ENCODE measurements at places on chromosomes 3 and 15.
A peak's percentile ranks its signal among the peaks of the same experiment; 100 is the strongest.

DNA sequence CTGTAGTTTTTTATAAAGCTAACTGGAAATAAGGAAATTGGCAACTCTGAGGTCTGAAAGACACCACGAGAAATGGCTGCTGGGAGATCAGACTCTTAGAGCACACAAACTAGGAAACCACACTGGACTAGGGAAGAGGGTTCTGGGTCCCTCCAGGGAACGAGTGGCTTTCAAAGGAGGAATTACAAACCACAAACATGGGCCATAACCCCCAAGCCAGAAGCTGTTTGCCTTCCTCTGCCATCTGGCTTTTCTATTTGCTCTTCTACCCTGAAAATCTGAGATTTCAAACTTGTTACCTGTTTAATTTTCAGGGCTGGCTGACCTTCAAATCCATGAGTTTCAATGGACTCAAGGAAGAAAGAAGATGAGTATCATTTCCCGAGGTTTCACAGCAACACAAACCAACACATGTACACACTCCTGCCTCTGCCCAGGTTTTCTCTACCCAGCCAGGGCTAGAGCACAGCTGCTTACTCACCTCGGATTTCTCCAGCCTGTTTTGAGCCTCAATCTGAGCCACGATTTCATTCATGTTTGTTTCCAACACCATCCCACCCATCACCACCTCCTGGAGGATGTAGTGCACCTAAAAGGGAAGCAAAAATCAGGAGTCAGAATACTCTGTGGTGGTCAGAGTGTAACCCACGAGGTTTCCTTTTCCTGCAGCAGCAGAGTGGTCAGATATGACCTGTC lies 22.6 kb upstream of the ANPEP start:
- DNase-seq, result no peak

- peak; percentile 28 for DNase-seq
Observed at GRCh38 chr3:40719660-40720287, 195.0 kb downstream of the ZNF621 start.

GRCh38 chr15:85704720-85705429 lies 89.8 kb downstream of the KLHL25 start:
- no peak for DNase-seq

GRCh38 chr3:109187390-109187789 lies 50.9 kb downstream of the C3orf85 start:
- DNase-seq, result no peak

DNA sequence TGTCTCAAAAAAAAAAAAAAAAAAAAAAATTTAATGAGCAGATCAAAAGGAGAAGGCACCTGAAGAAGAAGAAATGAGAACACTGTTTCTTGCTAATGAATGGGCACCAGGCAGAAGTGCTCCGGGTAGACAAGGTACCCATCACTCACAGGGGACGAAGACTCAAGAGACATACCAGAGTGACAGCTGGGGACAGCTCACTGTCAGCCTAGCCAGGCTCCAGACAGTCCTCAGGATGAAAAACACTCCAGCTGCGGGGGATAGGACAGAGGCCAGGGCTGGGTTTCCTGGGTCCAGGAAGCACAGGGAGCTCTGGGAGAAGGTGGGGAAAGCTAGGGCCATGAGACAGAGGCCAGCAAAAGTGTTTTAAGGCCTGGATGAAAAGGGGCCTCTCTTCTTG lies 48.5 kb upstream of the PARL start:
- DNase-seq, result no peak

GRCh38 chr3:147410526-147411237 lies 1.5 kb downstream of the ZIC1 start:
- DNase-seq, result no peak

GRCh38 chr3:36900474-36901443 lies 44.1 kb downstream of the TRANK1 start:
- DNase-seq, result no peak

DNA sequence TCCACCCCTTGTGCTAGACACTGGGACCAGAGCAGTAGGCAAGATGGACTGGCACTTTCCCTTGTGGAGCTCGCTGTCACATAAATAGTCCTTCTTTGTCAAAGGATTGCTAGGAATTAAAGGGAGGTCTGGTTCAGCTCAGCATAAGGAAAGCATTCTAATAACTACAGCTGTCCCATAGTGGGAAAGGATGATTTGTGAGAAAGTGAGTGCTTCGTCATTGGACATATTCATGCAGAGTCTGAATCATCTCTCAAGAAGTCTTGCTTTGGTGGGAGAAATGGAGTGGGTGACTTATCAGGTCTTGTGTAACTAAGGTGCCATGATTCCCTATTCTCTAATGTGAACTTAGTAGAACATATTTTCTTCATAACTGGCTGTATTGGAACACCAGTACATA lies 14.7 kb downstream of the PPARG start:
- DNase-seq, result no peak

- DNase-seq, result no peak
Observed at GRCh38 chr3:47910777-47911440, 105.3 kb downstream of the MAP4 start.

- no peak for DNase-seq
Observed at GRCh38 chr3:106765342-106765741, 611.9 kb upstream of the CCDC54 start.

GRCh38 chr3:5144316-5144994 lies 22.4 kb downstream of the ARL8B start:
- DNase-seq, result no peak

DNA sequence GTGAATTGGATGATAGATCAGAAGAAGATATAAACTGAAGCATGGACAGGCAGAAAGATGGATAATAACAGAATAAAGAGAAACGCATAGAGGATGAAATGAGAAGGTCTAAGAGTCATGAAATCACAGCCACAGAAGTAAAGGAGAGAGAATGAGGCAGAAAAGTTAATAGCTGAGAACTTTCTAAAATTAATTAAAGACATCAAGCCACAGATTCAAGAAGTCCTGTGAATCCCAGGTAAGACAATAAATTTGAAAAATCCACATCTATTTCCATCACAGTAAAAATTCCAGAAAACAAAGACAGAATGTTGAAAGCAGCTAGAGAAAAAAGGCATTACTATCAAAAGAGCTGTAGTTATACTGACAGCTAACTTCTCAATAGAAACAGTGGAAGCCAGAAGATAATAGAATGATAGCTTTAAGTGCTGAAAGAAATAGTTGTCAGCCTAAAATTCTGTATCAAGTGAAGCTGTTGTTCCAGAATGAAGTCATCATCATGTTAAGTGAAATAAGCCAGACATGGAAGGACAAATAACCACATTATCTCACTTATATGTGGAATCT lies 12.0 kb downstream of the ACVR2B start:
- DNase-seq, result no peak

GRCh38 chr15:94238539-94239118 lies 7.3 kb downstream of the MCTP2 start:
- DNase-seq, result no peak

DNA sequence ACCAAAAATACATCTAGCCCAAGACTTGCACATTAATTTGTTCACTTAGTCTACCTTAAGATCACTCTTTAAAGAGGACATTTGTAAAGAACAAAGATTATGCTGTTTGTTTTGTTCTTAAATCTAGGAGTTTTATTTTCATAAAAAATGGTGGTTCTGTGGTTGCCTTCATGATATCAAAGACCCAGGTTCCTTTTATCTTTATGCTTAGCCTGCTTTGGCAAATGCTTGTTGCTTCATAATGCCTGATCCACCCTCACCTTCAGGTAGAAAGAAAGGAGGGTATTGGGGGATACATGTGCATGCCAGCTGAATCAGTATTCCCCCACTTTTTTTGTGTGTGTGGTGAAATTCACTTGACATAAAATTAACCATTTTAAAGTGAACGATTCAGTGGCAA lies 48.5 kb downstream of the GTF2E1 start:
- DNase-seq, result no peak

GRCh38 chr3:20442846-20443245 lies 256.8 kb upstream of the SGO1 start:
- no peak for DNase-seq

GRCh38 chr3:171142985-171143384 lies 116.5 kb upstream of the SLC2A2 start:
- no peak for DNase-seq

GRCh38 chr3:99818818-99819217 lies 1.2 kb downstream of the CMSS1 start:
- no peak for DNase-seq

DNA sequence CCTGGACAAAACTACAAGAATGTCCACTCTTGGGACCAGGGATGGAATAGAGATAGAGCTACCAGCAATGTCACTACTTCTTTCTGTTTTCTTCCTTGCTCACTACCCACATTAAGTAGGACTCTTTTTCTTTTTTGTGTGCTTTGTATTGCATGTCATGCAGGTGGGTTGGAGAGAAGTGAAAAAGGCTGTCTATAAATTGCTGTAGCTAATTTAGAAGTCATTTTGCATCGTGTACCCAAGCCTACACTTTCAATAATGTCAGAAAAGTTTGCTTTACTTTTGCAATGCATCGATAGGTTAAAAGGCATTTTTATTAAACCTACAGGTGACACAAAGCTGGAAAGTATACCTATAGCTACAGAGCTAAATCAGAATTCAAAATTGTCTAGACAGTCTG lies 58.9 kb downstream of the GTF2E1 start:
- no peak for DNase-seq

- DNase-seq, result no peak
Observed at GRCh38 chr3:83248454-83248853, 1487.0 kb upstream of the GBE1 start.

- no peak for DNase-seq
Observed at GRCh38 chr3:133448478-133449122, 48.7 kb downstream of the BFSP2 start.

DNA sequence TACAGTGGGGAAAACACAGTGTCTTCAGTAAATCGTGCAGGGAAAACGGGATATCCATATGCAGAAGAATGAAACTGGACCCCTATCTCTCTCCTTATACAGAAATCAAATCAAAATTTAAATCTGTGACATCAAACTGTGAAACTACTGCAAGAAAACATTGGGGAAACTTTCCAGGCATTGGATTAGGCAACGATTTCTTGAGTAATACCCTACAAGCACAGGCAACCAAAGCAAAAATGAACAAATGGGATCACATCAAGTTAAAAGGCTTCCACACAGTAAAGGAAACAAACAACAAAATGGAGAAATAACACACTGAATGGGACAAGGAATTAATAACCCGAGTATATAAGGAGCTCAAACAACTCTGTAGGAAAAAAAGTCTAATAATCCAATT lies 165.3 kb downstream of the PLCL2 start:
- DNase-seq, result no peak

- DNase-seq, result no peak
Observed at GRCh38 chr3:126956361-126956760, 26.6 kb upstream of the PLXNA1 start.

GRCh38 chr3:12891985-12892839 lies 50.8 kb upstream of the RPL32 start:
- peak; percentile 52 for DNase-seq

- DNase-seq, result no peak
Observed at GRCh38 chr3:59256230-59256629, 206.4 kb upstream of the CFAP20DC start.

Measured in uterus (tissue), 4 donors.